ENCODE measurements at places on chromosomes 6 and 20.

DNA sequence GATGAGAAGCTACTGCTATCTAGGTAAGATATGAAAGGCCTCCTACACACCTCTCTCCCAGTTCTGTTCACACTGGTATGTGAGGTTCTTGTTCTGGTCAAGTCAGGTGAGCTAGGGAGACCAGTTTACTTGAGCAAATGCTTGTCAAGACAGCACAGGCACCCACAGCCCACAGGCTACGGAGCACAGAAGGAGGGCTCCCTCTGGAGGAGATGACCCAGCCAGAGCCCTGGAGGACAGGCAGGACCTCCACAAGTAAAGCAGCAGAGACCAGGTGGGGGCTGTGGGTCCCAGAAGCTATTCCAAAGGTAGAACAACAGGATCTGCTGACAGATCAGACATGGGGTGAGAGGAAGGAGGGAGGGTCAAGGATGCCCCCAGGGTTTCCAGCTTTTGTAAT is 13.2 kb downstream of the MMP24OS start:
- DNase-seq: peak; percentile 58

- peak; percentile 46 for DNase-seq
Measured at GRCh38 chr6:18260448-18261106, 3.8 kb downstream of the DEK start.

- DNase-seq: no peak
Measured at GRCh38 chr6:157374889-157375443, 6.0 kb upstream of the ZDHHC14 start.

DNA sequence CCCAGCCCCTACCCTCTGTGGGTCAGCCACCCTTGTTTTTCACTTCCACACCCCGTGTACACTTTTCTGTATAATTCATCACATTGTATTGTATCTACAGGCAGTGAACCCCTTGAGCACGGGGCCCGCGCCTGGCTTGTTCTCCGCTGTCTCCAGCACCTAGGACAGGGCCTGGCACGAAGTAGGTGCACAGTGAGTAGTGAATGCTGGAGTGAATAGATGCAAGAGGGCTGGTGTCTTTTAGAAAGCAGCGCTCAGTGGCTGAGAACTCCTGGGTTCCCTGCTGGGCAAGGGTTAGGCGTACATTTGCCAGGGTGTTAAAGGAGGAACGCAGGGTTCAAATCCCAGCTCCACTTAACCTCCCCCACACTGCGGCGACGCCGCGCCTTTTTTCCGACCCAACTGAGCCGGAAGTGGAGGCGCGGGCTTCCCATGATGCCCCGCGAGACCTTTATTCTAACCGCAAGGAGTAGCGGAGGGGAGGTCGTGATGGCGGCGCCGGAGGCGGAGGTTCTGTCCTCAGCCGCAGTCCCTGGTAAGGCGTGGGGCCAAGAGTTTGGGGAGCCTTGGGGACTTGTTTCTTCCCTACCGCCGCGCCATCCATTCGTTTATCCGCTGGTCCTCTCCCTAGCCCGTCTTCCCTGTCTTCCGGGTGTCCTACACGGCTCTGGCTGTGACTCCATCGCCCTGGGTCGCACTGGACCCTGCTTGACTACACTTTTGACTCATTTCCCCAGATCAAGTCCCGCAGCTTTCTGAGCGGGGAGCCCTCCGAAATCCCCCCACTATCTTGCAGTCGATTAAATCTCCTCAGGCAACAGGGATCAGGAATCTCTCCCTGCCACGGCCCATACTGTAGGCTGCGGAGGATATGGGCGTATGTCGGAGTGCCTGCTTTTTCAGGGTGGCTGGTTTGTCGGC is at the start of gene MAD2L1BP:
MAD2L1BP (plus strand) TSS at position 454 of the 921 bp plus-strand sequence; CDS start at position 490, 36 bp downstream.
- DNase-seq: peak; percentile 65

GRCh38 chr6:100892693-100893092 is 11.6 kb upstream of the ASCC3 start:
- DNase-seq: no peak

GRCh38 chr6:38169977-38170526 is 350.5 kb downstream of the ZFAND3 start:
- no peak for DNase-seq

DNA sequence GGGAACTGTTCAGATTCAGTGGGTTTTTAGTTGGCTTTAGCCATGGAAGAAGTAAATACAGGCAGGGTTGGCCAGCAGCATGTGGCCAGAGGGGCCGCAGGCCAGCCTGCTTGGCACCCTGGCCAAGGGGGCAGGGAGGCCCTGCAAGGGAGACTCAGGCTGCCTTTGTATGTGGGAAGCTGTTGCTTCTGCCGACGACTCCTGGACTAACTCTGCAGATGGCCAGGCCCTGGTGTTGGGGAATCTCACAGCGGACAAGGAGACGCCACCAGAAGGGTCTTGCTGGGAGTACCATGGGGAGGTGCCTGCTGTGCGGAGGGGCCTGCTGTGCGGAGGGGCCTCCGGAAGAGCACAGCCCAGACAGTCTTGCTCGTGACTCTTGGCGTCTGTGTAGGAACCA is 25.2 kb downstream of the PYGB start:
- DNase-seq: no peak

DNA sequence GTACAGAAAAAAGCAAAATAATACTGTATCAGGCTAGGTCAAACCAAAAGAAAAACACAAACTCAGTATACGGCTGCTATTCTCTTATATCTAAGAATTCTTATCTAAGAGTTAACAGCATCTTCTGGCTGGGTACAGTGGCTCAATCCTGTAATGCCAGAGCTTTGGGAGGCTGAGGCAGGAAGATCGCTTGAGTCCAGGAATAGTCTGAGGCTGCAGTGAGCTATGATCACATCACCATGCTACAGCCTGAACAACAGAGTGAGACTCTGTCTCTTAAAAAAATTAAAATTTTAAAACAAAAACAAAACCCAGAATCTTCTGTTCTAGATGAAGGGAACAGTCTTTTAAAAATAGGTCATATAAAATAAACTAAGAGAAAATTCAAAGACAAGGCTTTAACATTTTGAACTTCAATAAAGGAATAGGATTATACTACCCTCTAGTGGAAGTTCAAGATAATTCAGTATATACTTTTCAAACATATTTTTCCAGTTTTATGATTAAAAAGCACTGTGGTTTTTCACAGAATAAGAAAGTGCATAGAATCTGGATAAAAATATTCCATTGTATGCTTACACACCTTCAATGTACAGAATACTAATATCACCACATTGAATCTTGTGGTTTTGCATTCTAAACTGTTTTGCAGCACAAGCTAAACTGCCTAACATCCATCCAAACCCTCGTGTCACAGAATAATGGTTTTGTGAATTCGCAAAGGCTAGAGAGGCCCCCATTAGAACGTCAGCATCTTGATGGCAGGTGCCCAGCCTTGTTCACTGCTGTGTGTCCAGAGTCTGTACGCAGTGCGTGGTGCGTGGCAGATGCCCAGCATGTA is 39.3 kb downstream of the DTNBP1 start:
- peak; percentile 27 for DNase-seq

GRCh38 chr6:61640463-61640862 is 645.6 kb downstream of the KHDRBS2 start:
- DNase-seq: no peak

DNA sequence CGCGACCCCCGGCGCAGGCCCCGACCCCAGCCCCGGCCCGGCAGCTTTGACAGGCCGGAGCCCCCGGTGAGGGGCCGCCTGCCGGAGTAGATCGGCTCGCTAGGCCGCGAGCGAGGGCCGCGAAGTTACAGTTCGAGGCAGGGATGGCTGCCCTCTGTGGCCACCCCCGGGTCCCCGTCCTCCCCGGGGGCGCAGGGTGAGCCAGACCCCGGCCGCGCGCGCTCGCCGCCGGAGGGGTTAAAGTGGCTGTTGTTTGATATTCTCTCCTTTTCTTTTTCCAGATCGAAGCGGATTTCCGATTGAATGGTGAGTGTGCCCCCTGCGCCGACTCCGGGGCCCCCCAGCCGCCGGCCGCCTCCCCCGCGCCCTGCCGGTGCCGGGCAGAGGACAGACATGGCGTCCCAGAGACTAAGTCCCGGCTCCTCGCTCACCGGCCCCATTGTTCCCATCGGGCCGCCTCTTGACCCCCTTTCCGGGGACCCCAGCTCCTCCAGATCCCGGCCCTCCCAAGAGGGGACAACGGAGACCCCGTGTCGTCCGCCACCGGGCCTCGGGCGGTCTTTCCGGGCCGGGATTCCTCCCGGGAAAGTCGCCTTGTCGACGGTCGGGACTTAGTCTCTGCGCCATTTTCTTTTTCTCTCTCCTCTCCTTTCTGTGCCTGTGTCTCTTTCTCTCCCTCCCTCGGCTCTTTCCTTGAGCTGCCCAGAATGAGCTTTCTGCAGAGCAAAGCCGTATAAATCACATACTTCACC is 704 bp downstream of the TOP1 start:
- DNase-seq: no peak

- peak; percentile 44 for DNase-seq
Measured at GRCh38 chr6:127533011-127533410, 13.9 kb upstream of the MTCL3 start.

DNA sequence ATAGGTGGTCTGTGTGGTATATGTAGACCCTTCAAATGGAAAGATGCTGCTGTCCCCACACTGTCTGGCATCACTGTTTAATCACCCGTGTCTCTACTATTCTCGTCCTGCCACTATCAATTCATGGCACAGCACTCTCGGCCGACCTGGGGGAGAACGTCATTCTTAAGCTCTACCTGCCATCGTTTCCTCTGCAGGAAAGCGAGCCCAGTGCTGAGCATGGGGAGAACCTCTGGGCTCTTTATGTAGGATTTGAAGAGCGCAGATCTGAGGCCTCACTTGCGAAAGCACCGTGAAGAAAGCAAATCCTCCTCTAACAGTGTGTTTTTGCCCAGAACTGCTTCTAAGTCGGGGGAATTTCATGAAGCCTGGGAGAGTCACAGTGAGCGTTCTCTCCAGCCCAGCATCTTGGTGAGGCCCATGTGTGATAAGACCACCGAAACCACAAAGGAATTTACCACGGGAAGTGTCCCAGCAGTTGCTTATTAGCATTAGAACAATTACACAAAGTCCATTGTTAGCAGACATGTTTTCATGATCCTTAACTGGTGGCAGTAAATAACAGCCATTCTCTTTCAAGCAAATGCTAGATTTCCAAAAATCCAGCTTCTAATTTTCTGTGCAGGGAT is 124.3 kb downstream of the SCML4 start:
- DNase-seq: no peak

DNA sequence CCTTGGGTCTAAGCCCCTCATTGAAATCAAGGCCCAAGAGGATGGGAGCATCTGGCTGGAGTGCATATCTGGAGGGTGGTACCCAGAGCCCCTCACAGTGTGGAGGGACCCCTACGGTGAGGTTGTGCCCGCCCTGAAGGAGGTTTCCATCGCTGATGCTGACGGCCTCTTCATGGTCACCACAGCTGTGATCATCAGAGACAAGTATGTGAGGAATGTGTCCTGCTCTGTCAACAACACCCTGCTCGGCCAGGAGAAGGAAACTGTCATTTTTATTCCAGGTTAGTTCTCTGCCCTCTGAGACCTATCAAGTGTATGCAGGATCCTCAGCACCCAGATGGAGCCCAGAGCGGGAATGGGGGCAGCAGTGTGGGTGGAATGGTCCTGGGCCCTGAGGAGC is 5.1 kb downstream of the BTN2A2 start:
- no peak for DNase-seq

GRCh38 chr6:124028117-124028516 is 224.5 kb downstream of the NKAIN2 start:
- no peak for DNase-seq

DNA sequence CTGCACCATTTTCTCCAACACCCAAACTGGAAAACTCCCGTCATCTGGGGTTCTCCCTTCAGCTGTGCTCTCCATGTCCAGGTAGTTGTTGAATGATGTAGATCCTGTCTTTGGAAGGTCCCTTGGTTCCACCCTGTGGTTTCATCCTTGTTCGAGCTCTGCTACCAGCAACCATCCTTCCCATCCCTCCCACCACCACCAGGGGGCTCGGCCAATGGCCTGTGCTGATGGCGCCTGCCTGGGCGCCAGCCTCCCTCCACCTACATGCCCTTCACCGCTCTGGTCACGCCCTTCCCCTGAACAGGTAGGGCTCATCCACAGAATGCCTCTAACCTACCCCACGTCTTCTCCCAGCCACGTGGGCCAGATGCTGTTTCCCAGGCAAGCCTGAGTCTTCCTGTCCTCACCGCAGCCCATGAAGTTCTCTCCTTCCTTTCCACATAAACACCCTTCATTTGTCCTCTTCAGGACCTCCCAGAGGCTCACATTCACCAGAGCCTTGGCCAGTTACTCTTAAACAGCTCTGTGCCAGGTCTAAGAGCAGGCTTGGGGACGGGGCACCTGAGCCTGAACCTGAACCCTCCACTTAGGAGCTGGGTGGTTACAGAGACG is 75.1 kb upstream of the DUSP22 start:
- DNase-seq: no peak

GRCh38 chr6:2792330-2793110 is 27.3 kb downstream of the WRNIP1 start:
- DNase-seq: peak; percentile 82

DNA sequence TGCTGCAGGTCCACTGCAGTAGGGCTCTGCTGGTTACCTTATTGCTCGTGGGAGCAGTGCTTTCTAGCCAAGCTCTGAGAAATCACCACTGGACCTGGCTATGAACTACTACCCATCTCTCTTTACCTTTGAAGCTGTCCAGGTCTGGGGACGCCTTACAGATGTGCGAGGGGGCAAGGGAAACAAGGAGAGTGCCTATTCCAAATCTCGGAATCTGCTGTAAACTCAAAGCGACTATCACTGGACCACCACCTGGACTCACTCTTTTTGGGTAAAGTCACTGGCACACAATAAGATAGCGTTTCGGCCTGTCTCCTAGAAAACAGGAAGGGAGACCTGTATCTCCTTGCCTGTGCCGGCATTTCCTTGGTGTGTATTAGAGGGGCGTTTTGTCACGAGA is 5.3 kb downstream of the NRN1 start:
- DNase-seq: no peak

DNA sequence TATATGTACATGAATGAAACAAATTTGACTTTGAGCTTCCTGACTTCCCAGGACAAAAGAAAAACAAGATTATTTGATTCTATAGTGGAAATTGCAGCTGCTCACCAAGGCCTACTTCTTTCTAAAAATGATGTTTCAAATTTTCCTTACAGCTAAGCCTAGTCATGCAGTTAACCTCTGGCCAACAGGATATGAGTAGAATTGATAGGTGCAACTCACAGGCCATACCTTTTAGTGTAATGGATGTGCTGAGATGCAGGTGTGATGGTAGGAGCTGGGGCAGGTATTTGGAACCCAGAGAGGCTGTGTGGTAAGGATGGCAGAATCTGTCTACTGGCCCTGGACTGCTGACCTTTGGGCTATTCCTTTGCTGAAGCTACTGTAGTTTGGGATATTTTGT is 230.9 kb upstream of the PREP start:
- DNase-seq: no peak
